Ecto neural progenitor cell (in vitro differentiated cells): ENCODE measurements at places on chromosomes 1 and 21.

DNA sequence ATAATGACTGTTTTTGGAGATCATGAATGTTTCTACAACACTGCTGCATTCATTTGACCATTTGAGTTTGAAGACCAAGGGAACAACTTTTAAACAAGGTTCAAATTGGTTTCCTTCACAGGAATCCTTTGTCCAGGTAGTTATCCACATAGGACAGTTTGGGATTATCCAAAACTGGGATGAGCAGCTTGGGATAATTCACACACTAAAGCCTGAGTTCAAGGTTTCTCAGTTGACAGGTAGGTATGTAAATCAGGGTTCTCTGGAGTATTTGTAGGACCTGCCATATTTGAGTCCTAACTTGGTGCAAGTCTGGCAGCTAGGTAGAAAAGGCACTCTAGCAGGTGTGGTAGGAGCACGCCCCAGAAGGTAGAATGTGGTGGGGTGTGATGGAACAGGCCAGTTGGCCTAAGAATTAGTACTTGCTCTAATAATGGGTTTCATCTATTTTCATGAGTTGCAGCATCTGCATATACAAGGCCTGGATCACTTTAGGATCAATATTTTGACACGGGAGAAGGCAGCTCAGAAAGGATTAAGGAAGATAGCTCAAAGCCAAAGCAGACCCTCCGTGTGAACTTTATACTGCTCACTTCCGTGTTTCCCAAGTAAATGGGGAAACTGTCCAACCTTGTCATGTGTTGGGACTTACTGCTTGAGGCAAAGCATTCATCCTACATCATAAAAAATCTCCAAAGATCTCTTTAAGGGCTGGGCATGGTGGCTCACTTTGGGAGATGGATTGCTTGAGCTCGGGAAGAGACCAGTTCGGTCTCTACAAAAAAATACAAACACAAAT, 14.1 kb upstream of the RAB42 start:
- no peak for DNase-seq

- DNase-seq = no peak
These were observed 394.3 kb downstream of the NTNG1 start for GRCh38 chr1:107535091-107535490.

- no peak for DNase-seq
These were observed 1.1 kb upstream of the GADD45A start for GRCh38 chr1:67683766-67684525.

- DNase-seq = no peak
These were observed 30.3 kb upstream of the RLF start for GRCh38 chr1:40130892-40131291.

DNA sequence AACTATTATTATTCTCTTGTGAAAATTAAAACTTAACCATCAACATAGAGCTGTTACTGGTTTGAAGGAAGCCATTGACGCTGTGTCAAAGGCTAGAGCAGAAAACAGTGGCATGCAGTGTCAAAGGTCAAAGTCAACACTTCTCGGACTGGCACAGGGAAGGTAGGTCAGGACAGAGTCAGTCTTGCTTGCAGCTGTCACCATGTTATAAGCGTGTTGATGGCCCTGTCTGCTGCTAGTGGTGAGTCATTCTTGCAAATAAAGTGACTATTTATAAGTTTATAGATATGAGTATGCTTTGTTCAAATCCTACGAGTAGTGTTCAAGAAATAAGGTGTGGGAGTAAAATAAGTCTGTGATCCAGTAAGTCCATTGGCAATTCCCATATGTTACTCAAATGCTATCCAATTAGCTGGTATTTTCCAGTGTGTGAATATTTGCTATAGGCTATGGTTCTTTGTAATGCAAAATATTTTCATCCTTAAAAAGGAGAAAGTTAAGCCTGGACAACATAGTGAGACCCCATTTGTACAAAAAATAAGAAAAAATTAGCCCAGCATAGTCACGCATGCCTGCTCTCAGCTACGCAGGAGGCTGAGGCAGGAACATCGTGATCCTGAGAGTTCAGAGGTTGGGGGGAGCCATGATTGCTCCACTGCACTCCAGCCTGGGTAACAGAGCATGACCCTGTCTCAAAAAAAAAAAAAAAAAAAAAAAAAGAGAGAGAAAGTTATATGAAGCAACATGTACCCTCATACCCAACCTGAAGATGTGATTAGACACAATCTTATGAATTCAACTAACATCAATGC, 26.3 kb upstream of the TINAGL1 start:
- no peak for DNase-seq

DNA sequence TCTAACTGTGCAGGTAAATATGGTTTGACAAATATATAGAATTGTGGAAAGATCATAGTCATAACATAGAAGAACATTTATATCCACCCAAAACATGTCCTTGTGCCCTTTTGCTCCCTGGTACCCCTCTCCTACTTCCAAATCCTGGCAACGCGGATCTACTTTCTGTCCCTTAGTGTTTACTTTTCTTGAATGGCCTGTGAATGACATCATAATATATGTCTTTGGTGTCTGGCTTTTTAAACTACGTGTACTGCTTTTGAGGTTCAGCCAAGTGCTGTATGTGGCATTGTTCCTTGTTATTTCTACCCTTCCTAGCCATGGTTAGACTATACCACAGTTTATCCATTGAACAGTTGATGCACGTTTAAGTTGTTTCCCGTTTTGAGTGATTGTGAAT, 155.6 kb downstream of the SDCCAG8 start:
- no peak for DNase-seq

DNA sequence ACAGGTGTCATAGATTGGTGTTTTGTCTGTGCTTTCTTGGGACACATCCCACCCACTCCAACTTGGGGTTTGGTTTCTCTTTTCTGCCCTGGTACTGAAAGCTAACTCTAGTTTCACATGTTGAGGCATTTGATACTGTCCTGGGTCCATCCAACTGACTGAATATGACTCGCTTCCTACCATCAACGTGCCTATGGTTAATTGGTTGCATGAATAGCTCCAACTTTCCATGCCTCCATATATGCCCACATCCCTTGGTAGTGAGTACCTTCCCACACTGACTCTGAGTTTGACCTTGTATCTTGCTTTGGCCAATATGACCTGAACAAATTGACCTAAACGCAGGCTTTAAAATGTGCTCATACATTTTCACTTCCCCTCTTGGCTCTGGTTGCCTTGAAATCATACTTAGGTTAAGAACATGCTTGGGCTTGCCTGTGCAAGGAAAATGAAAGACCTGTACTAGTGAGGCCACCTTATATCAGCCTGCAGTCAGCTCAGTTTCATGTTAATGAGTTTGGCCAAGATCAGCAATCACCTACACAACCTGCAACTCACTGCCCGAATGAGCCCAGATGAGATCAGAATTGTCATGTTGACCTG, 81.0 kb upstream of the KCNK2 start:
- no peak for DNase-seq

DNA sequence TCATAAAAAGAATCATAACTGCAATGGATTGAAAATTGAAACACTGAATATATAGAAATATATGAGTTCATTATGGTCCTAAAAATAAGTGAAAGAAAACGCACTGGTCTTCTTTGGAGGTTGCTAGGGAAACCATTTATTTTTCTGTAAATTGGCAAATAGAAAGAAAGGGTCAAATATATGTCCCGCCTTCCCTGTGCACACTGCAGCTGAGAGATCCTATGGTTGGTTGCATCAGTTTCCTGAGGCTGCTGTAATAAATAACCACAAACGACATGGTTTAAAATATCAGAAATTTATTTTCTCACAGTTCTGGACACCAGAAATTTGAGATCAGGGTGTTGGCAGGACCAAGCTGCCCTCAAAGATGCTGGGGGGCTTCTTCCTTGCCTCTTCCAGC, 35.0 kb downstream of the CA6 start:
- no peak for DNase-seq

GRCh38 chr1:41739061-41739955, 179.4 kb downstream of the HIVEP3 start:
- DNase-seq = no peak

- DNase-seq = no peak
These were observed 24.1 kb upstream of the ALDH4A1 start for GRCh38 chr1:18926315-18927081.

DNA sequence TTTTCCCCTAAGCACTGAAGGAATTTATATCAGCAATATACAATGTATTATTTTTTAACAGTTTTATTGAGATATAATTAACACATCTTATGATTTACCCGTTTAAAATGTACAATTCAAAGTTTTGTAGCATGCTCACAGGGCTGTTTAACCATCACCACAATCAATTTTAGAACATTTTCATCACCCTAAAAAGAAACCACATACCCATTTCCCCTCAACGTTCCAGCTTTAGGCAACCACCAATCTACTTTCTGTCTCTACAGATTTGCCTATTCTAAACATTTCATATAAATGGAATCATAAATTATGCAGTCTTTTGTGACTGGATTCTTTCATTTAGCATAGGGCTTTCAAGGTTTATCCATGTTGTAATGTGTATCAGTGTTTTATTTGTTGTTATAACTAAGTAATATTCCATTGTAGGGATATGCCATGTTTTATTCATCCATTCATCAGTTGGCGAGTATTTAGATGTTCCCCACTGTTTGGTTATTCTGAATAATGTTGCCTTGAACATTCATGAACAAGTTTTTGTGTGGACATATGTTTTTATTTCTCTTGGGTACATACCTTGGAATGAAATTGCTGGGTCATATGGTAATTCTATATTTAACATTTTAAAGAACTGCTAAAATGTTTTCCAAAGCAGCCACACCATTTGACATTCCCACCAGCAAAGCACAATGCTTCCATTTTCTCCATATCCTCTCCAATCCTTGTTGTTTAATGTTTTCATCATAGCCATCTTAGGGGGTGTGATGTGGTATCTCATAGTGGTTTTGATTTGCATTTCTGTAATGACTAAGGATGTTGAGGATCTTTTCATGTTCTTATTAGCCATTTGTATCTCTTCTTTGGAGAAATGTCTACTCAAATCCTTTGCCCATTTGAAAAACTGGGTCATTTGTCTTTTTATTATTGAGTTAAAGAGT, 188.5 kb downstream of the TM2D1 start:
- DNase-seq = no peak

DNA sequence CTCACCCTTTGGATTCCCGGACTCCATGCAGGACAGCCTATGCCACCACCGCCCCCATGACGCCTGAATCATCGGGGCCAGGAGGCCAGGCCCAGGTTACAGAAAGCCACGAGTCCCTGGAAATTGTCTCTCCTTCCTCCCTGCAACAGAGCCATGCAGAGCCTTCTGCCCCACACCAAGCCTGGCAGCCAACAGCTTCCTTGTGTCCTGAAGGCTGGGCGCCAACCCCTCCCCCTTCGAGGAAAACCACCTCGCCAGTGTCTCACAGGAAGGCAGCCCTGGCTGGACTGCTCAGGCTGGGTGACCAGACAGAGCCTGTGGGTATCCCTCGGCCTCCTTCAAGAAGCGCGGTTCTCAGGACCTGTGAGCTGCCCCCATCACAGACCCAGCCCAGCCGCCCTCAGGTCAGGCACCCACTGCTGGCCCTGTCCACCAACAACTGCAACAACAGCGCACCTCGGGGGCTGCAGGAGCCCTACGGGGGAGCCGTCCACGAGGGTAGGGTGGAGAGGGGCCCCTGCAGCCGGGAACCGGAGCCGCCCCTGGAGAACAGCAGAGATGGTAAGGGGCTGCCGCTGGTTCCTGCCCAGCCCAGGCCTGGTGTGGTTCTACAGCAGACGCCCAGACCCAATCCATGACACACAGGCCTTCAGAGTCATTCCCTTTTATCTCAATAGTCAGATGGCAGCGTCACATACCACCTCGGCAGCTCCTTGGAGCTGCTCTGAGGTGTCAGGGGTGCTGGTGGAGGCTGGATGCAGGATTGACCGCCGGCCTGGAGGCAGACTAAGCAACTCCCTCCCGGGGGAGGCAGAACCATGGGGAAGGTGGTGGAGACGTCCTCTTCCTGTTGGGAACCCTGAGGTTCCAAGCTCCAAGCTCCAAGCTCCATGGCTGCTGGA, 23.7 kb downstream of the KIAA1614 start:
- DNase-seq = no peak

- DNase-seq = no peak
These were observed 337.5 kb upstream of the USP24 start for GRCh38 chr1:55552636-55553035.

- DNase-seq = no peak
These were observed 34.1 kb upstream of the EPS15 start for GRCh38 chr1:51552929-51553807.

GRCh38 chr1:36871146-36871971, 163.0 kb downstream of the GRIK3 start:
- DNase-seq = no peak

DNA sequence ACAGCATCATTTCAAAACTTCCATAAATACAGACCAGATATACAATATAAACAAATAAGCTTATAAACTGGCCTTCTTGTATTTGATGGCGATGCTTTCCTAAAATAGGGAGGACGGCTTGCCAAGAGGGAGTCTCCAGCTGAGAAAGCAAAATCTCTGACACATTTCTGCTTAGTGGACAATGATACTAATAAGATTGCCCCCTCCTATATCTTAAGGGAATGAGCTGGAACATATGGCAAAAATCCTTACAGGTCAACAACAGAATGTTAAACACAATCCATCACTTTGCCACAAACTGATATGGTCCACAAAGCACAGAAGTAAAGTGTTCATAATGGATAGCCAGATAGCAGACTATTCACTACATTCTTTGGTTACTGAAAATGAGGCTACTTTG, 7.1 kb upstream of the GADD45A start:
- DNase-seq = no peak

GRCh38 chr1:29747196-29747595, 510.9 kb downstream of the PTPRU start:
- DNase-seq = no peak

DNA sequence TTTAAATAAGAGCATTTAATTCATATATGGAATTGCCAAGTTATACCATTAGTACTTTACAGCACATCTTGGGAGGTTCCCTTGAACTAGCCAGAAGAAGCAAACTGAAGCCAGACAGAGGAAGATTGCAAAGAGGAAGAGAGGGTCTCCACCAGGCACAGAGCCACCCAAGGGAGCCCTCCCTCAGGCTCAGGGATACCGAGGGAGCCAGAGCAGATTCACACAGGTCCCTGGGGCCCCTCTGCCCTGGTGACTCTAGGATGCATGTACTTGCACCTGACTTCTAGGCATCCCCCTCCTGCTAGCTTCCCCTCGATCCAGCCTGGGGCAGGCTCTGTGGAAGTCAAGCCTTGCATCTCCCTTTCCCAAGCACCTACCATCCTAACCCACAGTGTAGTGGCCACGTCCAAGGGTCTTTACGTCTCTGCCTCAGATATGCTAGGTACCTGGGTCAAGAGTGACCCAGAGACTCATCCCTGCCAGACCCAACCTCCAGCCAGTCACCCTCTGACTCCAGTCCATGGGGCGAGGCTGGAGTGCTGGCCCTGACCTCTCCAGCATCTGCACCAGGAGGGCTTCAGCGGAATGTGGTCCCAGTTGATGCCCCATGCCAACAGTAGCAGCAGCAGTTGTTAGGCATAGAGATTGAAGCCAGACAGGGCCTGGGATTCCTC, 6.4 kb downstream of the IFNAR2 start:
- DNase-seq = no peak

GRCh38 chr1:68330391-68330790, 98.1 kb upstream of the WLS start:
- no peak for DNase-seq

DNA sequence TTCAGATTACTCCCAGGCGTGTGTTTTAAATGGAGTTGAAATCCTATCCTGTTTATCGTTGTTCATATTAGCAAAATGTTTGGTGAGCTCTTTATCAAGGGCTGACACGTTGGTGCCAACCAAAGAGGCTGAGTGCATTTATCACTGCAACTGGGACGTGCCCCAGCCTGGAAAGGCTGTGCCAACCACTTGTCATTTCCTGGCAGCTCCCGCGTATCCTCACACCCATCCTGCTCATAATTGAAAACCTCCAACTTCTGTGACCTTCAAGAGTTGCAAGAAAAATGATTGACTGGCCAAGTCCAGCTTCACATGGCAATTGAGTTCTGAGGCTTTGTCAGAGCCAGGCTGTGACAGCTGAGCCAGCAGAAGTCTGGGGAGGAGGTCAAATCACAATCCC, 43.7 kb upstream of the KCNA3 start:
- no peak for DNase-seq
